ENCODE measurements at places on chromosomes 2 and 18.
A peak's percentile ranks its signal among the peaks of the same experiment; 100 is the strongest.

- no peak for DNase-seq
Observed at GRCh38 chr18:5709476-5710095, 165.8 kb upstream of the EPB41L3 start.

DNA sequence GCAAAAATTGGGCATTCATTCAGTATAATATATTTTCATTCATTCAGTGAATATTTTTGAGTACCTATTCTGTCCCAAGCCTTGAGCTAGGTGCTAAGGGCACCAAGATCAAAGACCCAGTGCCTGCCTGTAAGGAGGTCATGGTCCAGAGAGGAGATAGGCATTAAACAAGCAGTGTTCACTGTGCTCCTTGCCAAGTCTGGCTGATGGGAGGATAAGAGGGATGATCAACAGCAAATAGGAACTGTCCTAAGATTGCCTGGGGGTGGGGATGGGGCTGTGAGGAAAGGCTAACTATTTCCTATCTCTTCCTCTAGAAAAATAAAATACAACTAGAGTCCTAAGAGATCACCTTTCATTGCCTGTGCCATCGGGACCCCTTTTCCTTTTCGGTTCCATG is 60.4 kb downstream of the SETBP1 start:
- no peak for DNase-seq

DNA sequence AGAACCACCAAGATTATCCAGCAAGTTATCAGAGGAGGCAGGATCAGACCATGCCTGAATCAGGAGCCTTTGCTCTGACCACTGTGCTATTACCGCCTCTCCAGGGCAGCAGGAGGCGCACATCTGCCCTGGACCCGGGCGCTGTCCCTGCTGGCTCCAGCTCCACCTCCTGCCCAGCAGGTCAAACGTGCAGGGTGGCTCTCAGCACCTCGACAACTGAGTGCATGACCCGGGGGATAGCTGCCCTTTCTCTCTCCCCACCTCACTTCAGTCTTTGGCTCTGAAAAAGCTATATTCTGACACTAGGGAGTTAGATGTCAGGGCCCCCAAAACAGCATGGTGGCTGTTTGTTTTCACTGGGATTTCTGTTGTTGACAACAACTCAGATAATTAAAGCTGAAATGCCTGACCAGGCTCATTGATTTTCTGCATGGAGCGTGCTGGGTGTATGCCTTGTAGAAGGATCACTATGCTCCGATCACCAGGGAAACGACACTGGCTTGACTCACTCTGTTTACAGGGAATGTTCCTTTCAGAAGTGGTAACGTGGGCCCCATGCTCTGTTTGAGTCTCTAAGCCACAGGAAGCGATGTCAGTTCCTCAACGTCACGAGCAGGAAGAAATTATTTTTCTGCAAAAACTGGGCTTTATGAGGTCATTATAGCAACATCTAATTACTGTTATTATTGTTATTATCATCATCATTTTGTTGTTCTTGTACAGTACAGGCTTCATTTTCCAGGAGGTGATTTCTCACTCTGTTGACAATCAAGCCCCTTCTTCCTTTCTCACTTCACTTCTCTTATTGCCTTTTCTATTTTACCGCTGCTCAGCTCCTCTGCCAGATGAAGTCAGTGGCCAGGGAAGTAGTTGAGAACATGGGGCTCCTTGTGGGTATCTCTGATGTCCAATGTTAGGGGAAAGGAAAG is 125.6 kb downstream of the PLB1 start:
- peak; percentile 88 for DNase-seq

DNA sequence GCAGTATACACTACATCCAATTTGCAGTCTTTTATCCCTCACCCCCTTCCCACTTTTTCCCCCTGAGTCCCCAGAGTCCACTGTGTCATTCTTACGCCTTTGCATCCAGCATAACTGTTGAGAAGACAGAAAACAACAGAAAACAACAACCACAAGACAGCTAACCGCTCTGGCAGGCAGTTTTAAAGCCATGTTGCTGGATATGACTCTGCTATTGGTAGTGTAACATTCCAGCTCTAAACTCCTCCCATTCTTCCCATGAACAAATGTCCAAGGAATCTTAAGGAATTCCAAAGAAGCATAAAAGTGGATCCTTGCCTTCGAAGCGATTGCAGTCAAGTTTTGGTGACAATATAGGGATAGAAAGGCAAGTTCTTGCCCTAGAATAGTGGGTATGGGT is 599.1 kb downstream of the NYAP2 start:
- DNase-seq: peak; percentile 29

DNA sequence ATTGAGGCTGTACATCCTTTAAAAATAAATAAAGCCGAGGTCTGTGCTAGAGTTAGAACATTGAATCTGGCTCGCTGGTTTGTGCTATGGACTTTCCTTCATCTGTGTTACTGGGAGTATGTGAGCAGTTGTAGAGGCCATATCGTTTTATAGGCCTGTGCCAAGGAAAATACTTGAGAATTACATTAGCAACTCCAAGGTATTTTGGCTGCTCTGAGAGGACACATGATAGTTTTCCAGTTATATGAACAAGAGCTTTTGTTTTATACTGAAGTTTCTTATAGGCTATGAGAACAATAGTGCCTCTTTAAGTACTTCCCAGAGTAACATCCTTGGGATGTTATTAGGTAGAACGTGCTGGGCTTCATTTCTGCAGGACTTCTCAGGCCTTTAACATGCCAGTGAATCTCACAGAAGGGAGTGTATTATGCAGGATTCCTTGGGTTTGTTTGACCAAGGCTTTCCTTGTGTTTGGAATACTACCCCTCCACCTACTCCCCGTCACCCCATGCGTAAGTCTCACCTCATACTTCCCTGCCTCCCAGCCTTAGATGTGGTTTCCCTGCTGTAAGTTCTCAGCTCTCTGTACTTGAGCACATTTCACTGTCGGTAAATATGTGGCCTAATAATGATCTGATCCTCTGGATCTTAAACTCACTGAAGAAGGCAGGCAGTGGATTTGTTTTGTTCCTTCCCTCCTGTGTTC is 21.0 kb downstream of the TCF7L1 start:
- DNase-seq: no peak

GRCh38 chr2:85191157-85191556 is 58.0 kb downstream of the TCF7L1 start:
- DNase-seq: no peak
